ENCODE measurements at places on chromosomes 2 and 18.

DNA sequence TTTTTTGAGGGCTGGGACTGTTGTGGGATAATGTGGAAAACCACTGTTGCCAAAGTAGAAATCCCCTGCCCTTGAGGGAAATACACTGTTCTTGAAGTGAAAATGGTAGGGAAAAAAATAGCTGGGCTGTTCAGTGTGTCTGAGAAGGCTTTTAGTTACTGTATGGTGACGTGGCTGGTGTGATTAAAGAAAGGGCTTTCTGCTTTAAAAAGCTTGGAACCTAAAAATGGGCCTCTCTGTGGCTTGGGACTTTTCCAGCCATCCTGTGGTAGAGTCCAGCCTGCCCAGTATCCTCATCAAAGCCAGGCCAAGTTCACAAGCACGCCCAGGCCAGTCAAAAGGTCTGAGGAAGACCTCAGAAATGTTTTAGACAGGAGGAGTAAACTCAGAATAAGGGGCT lies 6.8 kb downstream of the MGAT5 start:
- DNase-seq: no peak

DNA sequence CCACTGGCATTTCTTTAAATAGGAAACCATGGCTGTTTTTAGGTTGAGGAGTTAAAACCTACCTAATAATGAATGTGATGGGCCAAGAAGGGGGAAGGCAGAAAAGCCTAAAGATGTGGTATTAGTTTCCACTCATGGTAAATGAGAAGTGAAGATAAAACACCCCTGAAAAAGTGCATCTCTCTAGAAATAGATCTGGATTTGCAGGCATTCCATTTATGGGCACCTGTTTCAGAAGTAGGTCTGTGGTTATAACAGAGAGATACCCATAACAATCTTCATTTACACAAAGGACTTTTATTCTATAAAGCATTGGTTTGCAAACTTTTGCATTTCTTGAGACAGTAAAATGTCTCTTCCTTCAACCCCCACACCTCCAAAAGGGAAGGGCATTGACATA lies 62.1 kb downstream of the PRKCE start:
- DNase-seq: no peak

GRCh38 chr2:144595279-144595678 lies 75.4 kb upstream of the ZEB2 start:
- DNase-seq: no peak

GRCh38 chr2:48165070-48165753 lies 258.9 kb upstream of the FBXO11 start:
- DNase-seq: no peak
